ENCODE measurements at places on chromosomes 5 and 9. TPM values are rescaled to one million over a fixed set of nuclear protein-coding genes. Genes with fewer than 3 reads are reported as not detected.

KLF4 gene
- total RNA-seq = 80.7 TPM

ASPN gene
- 1.4 TPM for total RNA-seq

DNA sequence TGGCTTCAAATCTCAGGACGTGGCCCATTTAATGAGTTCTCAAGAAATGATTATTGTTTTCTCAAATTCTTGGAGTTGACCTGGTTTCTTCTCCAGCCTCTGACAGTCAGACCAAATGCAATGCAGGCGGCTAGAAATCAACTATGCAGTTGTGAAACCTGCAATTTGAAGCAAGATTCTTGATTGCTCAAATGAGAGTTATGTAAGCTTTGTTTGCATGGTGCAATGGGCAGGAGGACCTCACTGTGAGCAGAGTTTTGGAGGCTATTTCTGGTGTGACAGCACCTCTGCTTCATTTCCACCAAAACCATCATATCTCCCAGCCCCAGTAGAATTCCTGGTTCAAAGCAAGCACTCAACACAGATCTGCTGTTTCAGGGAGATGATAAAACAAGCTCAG, 500.0 kb upstream of the KLF4 start:
- no peak overlapping the region for H3K4me3 ChIP-seq
- no peaks in the 10 kb centered on the region for H3K36me3 ChIP-seq
- H3K4me1 ChIP-seq = peaks cover 5% of the 10 kb centered on the region
- no peaks in the 10 kb centered on the region for H3K27me3 ChIP-seq
- no peak overlapping the region for H3K27ac ChIP-seq
- DNase-seq = no peak

DNA sequence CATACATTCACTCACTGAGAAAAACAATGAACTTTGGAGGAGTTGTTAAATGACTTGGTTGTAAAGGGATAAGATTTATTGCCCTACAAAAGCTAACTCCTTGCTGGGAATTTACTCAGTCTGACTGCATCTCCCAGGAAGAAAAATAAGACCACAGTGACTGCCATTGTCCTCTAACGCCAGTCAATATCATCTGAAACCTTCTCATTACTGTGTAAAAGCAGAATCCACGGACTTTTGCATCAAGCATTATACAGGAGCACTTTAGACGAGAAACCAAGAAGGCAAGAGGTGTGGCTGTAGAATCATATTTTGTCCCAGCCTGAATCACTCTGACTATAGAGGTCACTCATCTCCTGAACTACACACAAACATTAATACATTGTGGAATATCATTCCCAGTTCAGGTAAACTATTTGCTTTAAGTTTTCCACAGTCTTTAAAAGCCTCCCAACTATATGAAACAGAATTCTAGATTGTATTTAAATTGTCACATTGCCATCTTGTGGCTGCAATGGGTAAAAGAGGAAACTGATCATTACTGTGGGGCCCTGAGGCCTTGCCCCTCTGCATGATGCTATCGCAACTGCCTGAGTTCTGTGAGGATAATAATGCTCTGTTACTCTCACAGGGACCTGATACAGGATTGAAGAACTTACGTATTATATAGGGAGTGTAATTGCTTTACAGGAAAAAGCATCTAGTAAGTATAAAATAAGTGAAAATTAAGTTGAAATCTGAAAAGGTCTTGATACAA, 142.9 kb downstream of the SLCO4C1 start:
- no peak overlapping the region for H3K27ac ChIP-seq
- H3K4me3 ChIP-seq = no peak overlapping the region
- DNase-seq = no peak
- H3K27me3 ChIP-seq = no peaks in the 10 kb centered on the region
- H3K4me1 ChIP-seq = peaks cover 3% of the 10 kb centered on the region

DNA sequence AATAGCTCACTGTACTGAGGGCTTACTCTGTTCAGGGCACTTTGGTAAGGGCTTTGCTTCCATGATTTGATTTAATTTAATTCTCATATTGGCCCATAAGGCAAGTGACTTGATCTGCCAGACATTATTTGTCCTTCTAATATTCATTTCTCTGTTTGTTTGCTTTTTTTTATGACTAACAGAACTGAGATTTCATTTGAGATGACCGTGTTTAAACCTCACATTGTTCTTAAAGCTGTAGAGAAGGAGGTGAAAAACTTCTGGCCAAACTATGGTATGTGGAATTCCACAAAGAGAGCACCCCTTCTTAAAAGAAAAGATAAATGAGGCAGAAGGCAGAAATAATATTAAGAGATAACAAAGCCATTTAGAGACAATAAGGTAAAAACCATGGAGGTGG, 775.6 kb upstream of the ACO1 start:
- DNase-seq = no peak
- H3K4me1 ChIP-seq = no peaks in the 10 kb centered on the region
- H3K27ac ChIP-seq = no peak overlapping the region
- H3K4me3 ChIP-seq = no peak overlapping the region
- H3K36me3 ChIP-seq = no peaks in the 10 kb centered on the region

DNA sequence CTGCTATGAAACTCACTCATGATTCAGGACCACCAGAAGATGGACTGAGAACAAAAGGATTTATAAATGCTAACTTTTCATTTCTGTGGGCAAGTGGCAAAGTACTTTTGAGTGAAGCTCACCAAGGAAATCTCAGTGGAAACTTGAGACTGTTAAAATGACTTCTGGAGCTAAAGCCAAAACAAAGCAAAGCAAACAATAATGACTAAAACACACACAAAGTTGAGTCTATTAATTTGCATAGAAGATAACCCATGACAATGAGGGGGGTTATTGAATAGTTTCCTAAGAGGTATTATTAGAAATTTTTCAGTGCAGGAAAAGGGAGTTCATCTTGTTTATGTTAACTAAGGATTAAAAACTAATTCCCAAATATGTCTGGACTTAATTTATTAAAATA, 612.8 kb upstream of the FAM174A start:
- no peaks in the 10 kb centered on the region for H3K27me3 ChIP-seq
- H3K4me1 ChIP-seq = peaks cover 4% of the 10 kb centered on the region
- DNase-seq = no peak
- H3K27ac ChIP-seq = no peak overlapping the region

DNA sequence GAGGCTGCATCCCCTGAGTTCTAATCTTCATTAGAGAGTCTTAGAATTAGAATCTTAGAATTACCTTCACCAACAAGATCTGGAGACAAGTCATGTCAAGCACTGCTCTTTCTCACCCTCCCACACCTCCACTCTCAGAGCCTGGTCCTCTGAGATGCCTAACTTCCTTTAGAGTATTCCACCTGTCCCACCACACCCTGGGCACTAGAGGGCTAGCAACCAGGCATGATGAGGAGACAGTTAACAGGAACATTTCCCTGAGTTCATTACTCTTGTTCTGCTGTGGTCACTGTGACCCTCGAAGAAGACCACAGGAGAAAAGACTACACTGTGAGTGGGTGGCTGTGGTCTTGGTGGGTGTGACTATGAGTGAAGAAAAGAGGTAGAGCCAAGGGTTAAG, 25.2 kb upstream of the MAP1B start:
- H3K36me3 ChIP-seq = no peaks in the 10 kb centered on the region
- H3K4me1 ChIP-seq = no peaks in the 10 kb centered on the region
- no peak overlapping the region for H3K27ac ChIP-seq
- no peaks in the 10 kb centered on the region for H3K27me3 ChIP-seq
- no peak overlapping the region for H3K4me3 ChIP-seq

GRCh38 chr5:132459983-132460838, 30.4 kb downstream of the IRF1 start:
- DNase-seq = no peak
- H3K4me3 ChIP-seq = no peak overlapping the region
- H3K4me1 ChIP-seq = peaks cover 19% of the 10 kb centered on the region
- H3K27ac ChIP-seq = peak overlapping the region; percentile 85
- no peaks in the 10 kb centered on the region for H3K36me3 ChIP-seq
- no peaks in the 10 kb centered on the region for H3K27me3 ChIP-seq

DNA sequence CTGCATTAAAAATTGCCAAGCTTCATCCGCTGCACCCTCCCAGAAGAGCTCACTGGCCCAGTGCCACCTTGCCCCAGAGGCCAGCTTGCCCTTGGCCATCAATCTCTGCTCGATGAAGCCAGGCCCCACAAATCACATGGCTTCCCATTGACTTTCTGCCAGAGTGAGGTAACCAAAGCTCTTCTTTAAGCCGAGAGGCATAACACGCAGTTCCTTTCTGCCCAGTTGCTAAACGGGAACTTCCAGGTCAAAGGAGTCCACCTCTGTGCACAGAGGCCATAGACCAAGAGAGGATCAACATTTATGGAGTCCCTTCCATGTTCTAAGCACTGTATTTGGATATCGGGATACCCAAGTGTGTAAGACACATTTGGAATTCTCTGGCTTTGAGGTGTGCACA, 208.8 kb downstream of the KIF4B start:
- H3K4me3 ChIP-seq = no peak overlapping the region
- DNase-seq = no peak
- H3K4me1 ChIP-seq = no peaks in the 10 kb centered on the region
- no peak overlapping the region for H3K27ac ChIP-seq
- H3K27me3 ChIP-seq = no peaks in the 10 kb centered on the region
- no peaks in the 10 kb centered on the region for H3K36me3 ChIP-seq
